ENCODE measurements at places on chromosomes 6 and 20.

- no peak for DNase-seq
Observed at GRCh38 chr6:114024746-114025145, 53.8 kb upstream of the HDAC2 start.

DNA sequence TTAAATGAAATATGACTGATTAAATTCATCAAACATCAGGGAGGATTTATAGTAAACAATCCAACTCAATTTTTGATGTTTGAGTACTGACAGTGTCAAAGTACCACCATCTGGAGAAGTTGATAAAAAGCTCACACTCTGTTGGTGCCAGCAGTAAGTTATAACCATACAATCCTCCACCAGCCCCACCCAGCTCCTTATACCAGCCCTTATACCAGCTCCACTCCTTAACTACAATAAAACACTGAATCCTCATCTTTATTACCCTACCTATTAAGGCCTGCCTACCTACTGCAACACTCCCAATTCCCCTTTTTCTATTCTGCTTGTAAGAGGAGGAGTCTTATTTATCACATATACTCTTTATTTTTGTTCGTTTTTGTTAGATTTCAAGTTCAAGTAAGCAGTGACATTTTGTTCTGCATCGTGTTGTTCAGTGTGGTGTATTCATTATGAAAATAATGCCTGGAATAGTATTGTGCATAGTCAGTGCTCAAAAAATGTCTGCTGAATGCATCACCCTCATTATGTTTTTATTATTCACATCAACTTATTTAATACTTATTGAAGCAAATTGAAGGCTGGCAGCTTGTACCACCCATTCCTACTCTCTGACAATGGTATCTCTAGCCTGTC, 954.7 kb upstream of the ADGRB3 start:
- no peak for DNase-seq

DNA sequence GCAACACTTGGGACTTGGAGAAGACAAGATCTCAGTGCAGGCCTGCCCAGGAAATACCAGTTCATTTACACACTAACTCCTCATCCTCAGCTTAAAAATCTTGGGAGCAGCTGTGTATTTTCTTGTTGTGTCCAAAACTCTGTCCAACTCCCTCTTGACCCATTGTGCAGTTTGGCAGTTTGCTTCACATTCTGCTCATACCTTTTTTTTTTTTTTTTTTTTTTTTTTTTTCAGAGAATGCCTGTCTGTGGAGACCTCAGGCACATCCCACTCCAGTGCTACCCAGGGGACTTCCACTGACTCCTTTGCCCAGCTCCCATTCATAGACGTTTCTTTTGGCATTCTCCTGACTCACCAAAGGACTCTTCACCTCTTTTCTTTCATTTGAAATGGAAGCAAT, 265.8 kb upstream of the TCF21 start:
- no peak for DNase-seq

- DNase-seq, result no peak
Observed at GRCh38 chr20:9068841-9069663, at the start of gene PLCB4. PLCB4 (plus strand) TSS chr20:9069087; CDS start chr20:9307815, 238,728 bp downstream.

GRCh38 chr6:56484669-56485068, 158.0 kb downstream of the DST start:
- DNase-seq, result no peak

DNA sequence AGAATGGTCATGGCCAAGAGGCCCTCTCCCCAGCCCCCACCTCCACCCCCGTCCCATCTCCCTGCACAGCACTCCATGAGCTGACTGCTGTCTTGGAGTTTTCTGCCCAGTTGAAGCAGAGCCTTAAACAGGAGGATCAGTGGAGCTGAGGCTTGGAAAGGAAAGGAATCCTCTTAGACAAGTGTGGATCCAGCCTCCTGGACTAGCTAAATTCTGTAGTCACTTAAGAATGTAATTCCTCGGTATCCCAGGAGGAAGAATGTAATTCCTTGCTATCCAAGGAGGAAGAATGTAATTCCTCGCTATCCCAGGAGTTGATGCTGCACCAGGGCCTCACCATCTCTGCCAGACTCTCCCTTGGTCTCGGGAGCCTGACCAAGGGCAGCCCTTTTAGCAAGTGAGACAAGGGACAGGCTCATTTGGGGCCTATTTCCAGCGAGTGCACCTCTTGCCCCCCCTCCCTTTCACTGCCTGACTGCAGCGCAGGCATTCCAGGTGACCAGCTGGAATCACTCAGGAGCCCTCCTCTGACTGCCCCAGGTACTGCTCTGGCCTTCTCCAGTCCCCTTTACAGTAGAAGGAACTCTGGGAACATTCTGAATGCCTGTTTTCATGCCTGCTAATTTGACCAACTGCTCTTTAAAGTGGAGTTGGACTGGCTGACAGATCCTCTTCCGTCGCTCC, 76.2 kb downstream of the TCP11 start:
- no peak for DNase-seq

DNA sequence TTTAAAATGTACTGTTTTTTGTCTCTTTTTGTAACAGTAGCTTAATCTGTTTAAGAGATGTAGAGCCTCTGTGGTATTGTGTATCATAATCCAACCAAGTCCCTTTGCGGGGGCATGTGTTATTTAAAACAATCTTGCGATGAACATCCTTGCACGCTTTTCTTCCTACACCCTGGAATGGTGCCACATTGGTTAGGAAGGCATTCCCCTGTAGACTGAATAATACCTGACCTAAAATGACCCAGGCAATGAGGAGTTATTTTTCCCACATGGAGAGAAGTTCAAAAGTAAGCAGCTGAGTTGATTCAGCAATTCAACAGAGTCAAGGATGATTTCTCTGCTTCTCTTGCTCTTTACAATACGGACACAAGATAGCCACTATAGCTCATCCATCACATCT, 142.0 kb upstream of the PMEPA1 start:
- DNase-seq, result no peak

DNA sequence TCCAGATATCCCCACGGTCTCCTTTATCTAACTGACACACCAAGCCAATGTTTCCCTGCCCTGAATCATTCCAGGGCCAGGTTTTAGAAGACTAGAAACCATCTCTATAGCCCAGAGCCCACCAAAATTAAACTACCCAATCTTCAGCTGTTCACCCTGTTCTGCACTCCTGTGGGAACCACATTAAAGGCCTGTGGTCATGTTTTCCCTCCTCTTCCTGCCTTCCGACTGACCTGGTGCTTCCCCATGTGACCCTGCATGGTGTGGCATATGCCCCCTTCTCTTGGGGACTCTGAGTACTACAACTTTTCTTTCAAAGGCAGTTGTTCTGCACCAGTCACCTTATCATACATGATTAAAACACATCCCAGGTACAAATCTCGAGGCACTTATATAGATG, 155.0 kb downstream of the TMEM200A start:
- no peak for DNase-seq

- no peak for DNase-seq
Observed at GRCh38 chr20:14918976-14919375, 581.6 kb upstream of the FLRT3 start.

GRCh38 chr6:36937896-36938295, 16.6 kb upstream of the PI16 start:
- DNase-seq, result no peak

GRCh38 chr6:162940426-162940825, 212.7 kb downstream of the PACRG start:
- DNase-seq, result no peak

- DNase-seq, result peak; percentile 7
Observed at GRCh38 chr6:123022975-123023374, 26.9 kb downstream of the CLVS2 start.

GRCh38 chr6:56327946-56328727, 80.8 kb upstream of the COL21A1 start:
- no peak for DNase-seq

- peak; percentile 52 for DNase-seq
Observed at GRCh38 chr20:53609491-53610445, 16.1 kb upstream of the ZNF217 start.

DNA sequence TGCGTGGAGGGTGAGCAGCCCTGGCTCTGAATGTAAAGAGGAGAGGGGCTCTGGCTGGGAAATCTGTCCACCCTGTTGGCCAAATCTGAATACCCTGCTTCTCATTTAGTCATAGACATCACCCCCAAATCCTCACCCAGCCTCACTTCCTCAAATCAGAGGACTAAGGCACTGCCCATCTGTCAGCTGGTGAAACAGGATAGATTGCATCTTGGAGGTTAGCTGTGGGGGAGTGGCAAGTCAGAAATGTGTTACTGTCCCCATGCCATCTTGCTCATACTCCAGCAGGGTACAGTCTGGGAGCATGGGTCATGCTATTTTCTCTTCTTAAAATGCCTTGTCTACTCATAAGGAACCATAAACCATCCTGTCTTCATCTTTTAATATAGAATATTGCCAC, 9.5 kb upstream of the DTNBP1 start:
- peak; percentile 83 for DNase-seq

GRCh38 chr6:141540207-141540606, 592.5 kb upstream of the GJE1 start:
- DNase-seq, result no peak

GRCh38 chr20:40427026-40427425, 262.0 kb downstream of the MAFB start:
- peak; percentile 79 for DNase-seq

DNA sequence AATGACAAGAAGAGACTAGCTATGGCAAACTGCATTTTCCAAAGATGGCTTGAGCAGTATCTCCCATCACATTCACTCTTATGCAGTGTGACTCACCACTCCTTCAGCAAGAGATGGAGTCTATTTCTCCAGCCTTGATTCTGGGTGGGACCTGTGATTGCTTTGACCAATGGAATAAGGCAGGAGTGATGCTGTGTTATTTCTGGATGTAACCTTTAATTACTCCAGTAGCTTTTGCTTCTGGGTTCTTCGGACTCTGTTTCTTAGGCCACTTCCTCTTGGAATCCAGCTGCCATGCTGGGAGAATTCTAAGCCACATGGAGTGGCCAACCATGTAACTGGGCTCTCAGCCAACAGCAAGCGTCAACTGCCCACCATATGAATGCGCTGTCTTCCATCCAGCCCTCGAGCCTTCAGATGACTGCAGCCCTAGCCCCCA, 50.7 kb downstream of the TGM2 start:
- DNase-seq, result peak; percentile 6

- DNase-seq, result no peak
Observed at GRCh38 chr20:48282591-48283228, 497.4 kb upstream of the SULF2 start.

DNA sequence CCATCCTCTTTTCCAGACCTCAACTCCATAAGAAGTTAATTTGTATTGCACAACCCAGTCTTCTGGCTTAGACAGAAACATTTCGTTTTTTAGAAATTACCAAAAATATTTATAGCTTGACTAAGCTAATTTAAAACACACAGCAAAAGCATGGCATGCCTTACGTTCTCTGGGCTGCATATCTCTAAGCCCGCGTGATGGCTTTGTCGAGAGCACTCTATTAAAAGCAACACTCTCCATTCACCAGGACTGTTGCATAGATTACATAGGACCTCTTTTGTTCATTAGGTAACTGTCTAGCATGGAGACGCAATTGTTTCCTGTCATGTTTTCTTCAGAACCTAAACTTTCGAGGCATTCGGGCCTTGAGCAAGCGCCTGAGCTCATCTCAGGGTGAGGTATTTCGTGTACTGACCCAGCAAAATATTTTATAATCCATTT, 104.5 kb downstream of the IBTK start:
- DNase-seq, result no peak

- DNase-seq, result no peak
Observed at GRCh38 chr6:105814745-105815536, 271.2 kb upstream of the PRDM1 start.

DNA sequence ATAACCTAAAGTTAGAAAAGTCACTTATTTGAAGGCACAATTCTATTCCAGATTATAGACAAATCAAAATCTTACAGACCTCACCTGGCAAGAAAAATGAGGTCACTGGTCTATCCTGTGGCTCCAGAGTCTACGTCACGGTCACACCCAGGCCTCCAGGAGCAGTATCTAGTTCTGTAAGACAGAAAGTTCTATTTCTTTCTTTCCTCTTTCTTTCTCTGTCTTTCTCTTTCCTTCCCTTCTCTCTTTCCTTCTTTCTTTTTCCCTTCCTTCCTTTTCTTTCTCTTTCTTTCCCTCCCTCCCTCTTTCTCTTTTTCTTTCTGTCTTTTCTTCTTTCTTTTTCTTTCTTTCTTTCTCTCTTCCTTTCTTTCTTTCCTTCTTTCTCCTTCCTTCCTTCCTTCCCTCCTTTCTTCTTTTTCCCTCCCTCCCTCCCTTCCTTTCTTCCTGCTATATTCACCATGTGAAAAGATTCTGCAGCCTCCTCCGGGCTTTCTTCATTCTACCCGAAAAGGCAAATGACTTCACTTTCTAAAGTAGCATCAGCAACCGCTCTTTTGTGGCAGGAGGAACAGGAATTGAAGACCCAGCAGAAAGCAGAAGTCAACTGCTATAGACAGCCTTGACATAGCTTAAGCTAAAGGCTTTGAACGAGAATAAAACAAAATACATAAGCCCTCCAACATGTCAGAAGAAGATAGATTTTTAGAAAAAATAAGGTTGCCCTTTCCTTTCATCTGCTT, 83.9 kb upstream of the SIRPG start:
- DNase-seq, result peak; percentile 84

DNA sequence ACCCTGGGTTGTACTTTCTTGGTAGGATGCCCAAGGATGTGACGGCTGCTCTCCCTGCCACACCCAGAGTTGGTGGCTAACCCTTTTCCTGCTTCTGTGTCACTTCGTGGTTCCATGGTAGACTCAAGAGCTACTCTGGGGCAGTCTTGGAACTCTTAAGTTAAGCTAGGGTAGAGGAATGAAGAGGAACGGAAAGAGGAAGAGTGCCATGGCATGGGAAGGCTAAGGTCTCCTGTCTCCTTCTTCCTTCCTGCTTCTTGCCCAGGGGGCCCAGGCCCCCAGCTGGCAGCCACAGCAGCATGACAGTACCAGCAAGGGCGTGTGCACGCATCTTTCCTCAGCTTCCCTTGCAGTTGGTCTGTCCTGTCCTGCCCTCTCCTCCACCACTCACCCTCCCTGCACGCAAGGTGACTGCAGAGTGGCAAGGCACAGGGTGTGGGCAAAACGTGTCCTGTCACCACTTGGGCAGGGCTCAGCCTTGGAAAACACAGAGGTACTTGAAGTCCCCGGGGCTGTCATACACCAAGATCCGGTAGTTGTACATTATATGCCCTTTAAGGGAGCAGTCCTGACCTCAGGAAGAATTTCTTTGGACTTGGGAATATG, 39.8 kb upstream of the TGM3 start:
- peak; percentile 42 for DNase-seq

- no peak for DNase-seq
Observed at GRCh38 chr6:121549736-121550135, 114.3 kb downstream of the GJA1 start.

- no peak for DNase-seq
Observed at GRCh38 chr6:18269253-18269652, 4.9 kb upstream of the DEK start.

DNA sequence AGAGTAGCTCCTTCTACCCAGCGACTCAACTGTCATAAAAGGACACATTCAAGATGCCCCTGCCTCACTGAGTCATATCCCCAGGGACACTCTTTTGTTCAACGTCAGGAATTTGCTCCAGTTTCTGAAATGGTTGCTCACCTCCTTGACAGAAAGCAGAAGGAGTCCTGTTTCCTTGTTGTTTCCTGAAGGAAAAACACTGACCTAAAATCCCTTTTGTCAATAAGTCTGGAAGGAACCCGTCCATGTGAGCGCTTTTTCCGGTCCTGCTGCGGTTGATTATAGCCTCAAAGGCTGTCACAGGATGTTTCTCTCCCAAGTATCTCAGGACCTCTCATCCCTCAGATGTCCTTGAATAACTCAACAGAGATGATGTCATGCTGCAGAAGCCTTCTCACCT, 113.6 kb upstream of the PLEKHG1 start:
- no peak for DNase-seq

Measured in inflammatory macrophage (primary cell).